Fibroblast of gingiva (primary cell): ENCODE measurements at places on chromosomes 3 and 15.

- DNase-seq: peak; percentile 81
Measured at GRCh38 chr3:54736459-54736858, 191.4 kb downstream of the LRTM1 start.

GRCh38 chr3:146884296-146884695, 279.1 kb upstream of the PLSCR5 start:
- no peak for DNase-seq

- DNase-seq: no peak
Measured at GRCh38 chr3:39103324-39103693, 4.1 kb downstream of the GORASP1 start.

- DNase-seq: no peak
Measured at GRCh38 chr3:146024260-146024659, 136.7 kb downstream of the PLOD2 start.

GRCh38 chr15:76398317-76399104, 61.9 kb downstream of the ISL2 start:
- no peak for DNase-seq
